ENCODE measurements at places on chromosomes 6 and 20. TPM values are rescaled to one million over a fixed set of nuclear protein-coding genes. Genes with fewer than 3 reads are reported as not detected.

GRCh38 chr6:150465610-150466009, 96.8 kb downstream of the IYD start:
- DNase-seq, result no peak

DNA sequence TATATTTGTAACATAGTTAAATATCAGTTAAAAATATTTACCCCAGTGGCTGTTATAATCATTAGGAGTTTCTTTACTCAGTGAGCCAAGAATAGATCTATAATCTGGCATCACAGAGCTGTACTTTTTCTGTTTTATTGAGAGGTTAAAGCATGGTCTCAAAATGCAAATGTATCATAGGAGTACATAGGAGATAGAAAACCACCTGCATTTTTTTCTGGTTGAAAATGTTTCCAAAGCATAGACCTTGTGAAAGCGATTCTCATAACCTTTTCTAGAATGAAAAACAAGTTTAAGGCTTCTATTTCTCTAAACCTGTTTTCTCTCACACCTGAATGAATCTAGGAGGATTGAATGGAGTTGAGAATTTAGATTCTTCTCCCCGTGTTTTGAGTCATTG, 14.4 kb downstream of the KCNQ5 start:
- DNase-seq, result no peak

GRCh38 chr6:1716396-1716795, 106.7 kb downstream of the FOXC1 start:
- no peak for DNase-seq

The PRL gene
- not detected for total RNA-seq

The MAFB gene
- total RNA-seq, result 2.9 TPM

The CGA gene
- not detected for total RNA-seq

The GLP1R gene
- total RNA-seq, result not detected
